ENCODE measurements at places on chromosomes 6 and 20. TPM values are rescaled to one million over a fixed set of nuclear protein-coding genes. Genes with fewer than 3 reads are reported as not detected.

TCF21 gene
- 0.20 TPM for total RNA-seq

SALL4 gene
- 1.5 TPM for total RNA-seq

SPDEF gene
- not detected for total RNA-seq

MCCD1 gene
- total RNA-seq: not detected

HCK gene
- total RNA-seq: not detected

MTCH1 gene
- total RNA-seq: 125 TPM

MYLK2 gene
- 0.37 TPM for total RNA-seq

ADGRF5 gene
- total RNA-seq: 0.37 TPM

STX11 gene
- total RNA-seq: 1.5 TPM

DLK2 gene
- not detected for total RNA-seq

ENTPD6 gene
- total RNA-seq: 67.4 TPM

VPS16 gene
- 54.4 TPM for total RNA-seq

C6orf58 gene
- total RNA-seq: not detected

COX4I2 gene
- not detected for total RNA-seq

CFAP61 gene
- 0.39 TPM for total RNA-seq

KCNQ5 gene
- total RNA-seq: 1.2 TPM

SLC17A3 gene
- not detected for total RNA-seq

SLC16A10 gene
- total RNA-seq: not detected

GPLD1 gene
- 0.73 TPM for total RNA-seq

TTK gene
- total RNA-seq: 42.4 TPM

TRIM26 gene
- 19.4 TPM for total RNA-seq

MUC22 gene
- total RNA-seq: not detected

HLA-DRB5 gene
- not detected for total RNA-seq

DDX43 gene
- total RNA-seq: 0.39 TPM

CLVS2 gene
- total RNA-seq: under 0.01 TPM

C20orf204 gene
- total RNA-seq: 0.98 TPM

GJA10 gene
- not detected for total RNA-seq

SLC22A16 gene
- total RNA-seq: not detected

DACT2 gene
- total RNA-seq: not detected

PSORS1C2 gene
- total RNA-seq: not detected

PRR18 gene
- total RNA-seq: not detected

C4A gene
- 1.4 TPM for total RNA-seq

PNLDC1 gene
- total RNA-seq: 0.73 TPM

ALDH8A1 gene
- 1.5 TPM for total RNA-seq

TREML1 gene
- total RNA-seq: not detected

FRMD1 gene
- total RNA-seq: not detected

HLA-DMB gene
- total RNA-seq: not detected

BCAS4 gene
- 3.7 TPM for total RNA-seq

FNDC1 gene
- 0.37 TPM for total RNA-seq

MYT1 gene
- not detected for total RNA-seq

ROS1 gene
- 0.39 TPM for total RNA-seq

NELFCD gene
- 65.7 TPM for total RNA-seq

MYH7B gene
- total RNA-seq: under 0.01 TPM

NCR2 gene
- not detected for total RNA-seq
